ENCODE measurements at places on chromosomes 12 and 14.
A peak's percentile ranks its signal among the peaks of the same experiment; 100 is the strongest.

DNA sequence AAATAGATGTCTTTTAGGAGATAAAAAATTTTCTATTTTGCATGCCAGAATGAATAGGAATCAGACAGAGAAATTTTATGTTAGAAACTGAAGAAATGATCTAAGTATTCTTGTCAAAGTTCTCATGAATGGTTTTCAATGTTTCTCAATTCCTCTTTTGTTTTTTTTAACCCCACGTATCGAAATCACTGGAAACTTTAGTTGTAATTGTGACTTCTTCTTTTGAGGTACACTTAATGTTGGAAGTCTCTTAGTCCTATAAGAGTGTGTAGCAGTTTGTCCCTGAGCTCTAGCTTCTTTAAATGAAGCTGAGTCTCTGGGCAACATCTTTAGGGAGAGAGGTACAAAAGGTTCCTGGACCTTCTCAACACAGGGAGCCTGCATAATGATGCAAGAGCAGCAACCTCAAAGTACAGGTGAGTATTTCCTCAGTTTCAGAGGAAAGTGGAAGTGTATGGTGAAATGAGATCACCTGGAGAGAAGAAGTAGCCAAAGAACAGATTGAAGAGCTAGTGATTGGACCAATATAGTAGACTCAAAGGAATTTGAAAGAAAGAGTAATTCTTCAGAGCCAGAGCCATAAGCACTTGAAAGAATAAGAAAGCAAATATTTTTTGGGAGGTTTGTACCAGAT is at the start of gene CLEC6A:
CLEC6A (plus strand) TSS at position 236 of the 634 bp plus-strand sequence; CDS start at position 386, 150 bp downstream.
- DNase-seq: peak; percentile 78

DNA sequence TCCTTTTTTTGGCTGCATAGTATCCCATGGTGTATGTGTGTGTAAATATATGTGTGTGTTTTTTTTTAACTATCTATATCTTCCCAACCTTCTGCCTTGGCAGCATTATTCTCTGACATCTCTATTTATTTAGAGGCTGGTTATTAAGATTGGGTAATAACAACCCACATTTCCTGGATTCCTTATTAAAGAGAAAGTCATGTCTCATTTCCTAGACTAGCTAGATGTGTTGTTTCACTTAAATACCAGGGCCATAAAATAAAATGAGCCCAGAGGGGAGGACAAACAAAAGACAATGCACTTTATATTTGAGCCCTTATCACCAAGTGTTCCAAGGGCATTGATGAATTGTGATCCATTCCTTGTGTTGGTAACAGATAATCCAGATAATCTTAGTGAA is 169.1 kb downstream of the SLC5A8 start:
- no peak for DNase-seq

- DNase-seq: no peak
Measured at GRCh38 chr12:97229004-97229403, 233.6 kb upstream of the RMST start.

GRCh38 chr14:102248121-102248520 is 56.8 kb downstream of the MOK start:
- no peak for DNase-seq

DNA sequence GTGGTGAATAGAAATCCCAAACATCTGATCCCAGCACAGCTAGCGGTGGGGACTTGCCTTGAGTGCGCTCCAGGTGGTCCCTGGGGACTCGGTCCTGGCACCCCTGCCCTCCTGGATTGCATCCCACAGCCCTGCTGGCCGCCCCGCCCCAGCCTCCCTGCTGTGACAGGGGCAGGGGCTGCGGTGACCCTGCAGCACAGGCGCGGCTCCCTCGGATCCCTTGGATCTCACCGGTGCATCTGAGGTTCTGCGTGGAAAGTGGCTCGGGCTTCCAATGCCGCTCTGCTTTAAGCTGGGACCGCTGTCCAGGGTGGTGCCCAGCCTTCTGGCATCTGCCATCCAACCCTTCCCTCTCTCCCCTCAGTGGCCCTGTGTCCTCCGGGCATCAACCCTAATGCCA is 16.0 kb downstream of the ANKRD9 start:
- no peak for DNase-seq

DNA sequence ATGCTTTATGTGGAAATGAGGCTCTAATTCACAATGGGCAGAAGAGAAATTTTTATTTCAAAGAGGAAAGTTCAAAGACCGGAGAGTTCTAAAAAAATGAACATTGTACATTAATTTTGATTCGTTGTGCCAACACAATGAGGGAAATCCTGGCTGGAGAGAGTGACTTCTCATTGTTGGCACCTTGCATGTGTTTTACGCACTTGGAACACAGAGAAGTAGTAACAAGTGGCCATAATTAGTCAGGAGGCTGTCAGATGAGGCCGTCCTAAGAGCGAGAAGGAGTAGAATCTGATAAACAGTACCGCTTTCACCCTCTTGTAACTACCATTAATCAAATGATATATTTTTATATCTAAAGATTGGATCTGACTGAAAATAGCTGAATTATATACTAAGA is 6.9 kb downstream of the LMO3 start:
- DNase-seq: no peak

GRCh38 chr12:85765453-85765869 is 70.7 kb downstream of the RASSF9 start:
- no peak for DNase-seq

DNA sequence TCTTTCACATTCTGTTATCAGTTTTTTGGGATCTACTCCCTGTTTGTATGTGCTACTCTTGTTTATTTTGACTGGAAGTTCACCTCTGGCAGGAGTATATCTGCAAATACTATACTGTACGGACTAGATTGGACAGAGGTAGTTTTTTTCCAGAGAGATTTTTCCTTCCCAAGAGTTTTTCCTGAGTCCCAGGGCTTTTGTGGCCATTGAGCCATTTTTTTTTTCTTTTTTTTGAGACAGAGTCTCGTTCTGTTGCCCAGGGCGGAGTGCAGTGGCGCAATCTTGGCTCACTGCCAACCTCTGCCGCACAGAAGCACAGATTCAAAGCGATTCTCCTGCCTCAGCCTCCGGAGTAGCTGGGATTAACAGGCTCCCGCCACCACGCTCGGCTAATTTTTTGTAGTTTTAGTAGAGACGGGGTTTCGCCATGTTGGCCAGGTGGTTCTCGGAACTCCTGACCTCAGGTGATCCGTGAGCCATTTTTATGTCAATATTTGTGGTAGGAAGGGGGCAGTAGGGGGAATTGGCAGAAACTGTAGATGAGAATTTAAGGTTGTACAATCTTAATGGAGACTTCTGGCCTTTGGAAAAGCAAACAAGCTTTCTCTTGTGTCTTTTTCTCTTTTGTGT is 19.4 kb downstream of the KTN1 start:
- DNase-seq: peak; percentile 15

- DNase-seq: no peak
Measured at GRCh38 chr12:117441751-117442150, 80.3 kb upstream of the NOS1 start.

- DNase-seq: no peak
Measured at GRCh38 chr14:91523972-91524371, 13.9 kb upstream of the PPP4R3A start.

DNA sequence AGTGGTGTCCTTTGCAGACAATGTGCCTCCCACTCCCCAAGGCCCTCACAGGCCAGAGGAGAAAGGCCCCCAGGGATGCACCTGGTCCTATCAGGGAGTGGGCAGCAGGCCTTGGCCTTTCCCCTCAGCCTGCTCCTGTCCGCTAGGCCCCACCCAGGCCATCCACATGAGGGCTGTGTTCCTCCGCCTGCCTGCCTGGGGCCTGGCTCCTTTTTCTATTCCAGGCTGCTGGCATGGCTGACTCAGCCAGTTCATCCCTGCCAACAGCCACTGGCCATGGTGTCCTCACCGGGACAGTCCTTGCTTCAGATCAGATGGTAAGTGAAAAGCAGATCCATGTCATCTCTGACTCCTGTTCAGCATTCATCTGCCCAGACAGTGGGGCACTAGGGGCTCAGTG is 13.4 kb downstream of the ISM2 start:
- no peak for DNase-seq

DNA sequence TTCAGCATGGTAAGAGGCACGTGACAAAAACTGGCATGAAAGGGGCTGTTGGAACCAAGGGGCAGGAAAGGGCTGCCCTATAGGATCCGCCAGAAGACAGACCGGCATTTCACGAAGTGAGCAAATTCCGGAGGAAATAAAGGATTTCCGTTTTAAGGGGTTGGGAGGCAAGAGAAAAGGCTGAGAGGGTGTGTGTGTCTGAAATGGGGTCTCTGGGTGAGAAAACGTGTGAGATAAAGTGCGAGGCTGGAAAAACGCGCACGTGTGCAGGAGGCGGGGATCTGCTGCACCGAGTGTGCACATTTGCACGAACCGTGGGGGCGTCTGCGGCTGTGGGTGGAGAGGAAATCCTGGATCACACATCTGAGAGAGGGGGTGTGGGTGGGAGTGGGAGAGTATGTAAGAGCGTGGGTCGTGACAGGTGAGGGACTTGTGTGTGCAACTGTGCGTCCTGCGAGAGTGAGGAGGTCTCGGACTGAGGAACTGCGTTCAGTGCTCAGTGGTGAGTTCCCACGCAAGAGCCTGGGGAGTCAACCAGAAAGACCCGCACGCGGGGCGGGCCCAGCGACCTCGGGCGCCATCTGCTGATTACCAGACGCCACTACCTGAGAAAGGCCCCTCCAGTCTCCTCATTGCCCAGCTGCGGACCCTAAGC is 37.0 kb upstream of the P2RX7 start:
- DNase-seq: peak; percentile 66

DNA sequence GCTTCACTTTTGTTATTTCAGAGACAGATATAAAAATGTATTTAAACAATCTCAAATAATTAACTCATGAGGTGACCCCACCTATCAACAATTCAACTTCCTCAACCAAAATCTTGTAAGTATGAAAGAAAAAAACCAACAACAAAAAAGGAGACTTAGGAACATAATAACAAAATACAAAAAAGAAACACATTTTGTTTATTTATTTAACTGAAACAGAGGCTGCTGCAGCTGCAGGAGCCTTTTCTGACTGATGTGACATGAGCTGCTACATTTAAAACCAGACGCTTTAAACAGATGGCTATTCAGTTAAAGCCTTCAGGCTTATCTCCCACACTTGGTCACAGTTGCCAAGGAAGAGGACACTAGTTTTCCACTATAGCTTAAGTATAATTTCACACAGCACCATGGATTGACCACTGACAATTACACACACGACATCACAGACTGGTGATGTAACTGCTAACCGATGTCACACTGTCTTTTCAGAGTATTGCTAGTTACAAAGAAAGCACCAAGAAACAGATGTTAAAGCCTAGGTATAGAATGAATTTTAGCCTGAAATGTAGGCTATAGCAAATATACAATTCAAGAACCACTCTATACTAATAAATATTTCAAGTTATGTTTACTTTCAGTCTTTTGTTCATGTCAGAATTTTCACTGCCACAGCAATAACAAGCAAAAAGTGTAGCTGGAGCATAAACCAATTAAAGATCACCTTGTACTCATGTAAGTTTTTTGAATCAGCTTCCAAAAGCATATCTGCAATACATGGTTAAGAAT is 113.0 kb downstream of the MED13L start:
- DNase-seq: peak; percentile 52

DNA sequence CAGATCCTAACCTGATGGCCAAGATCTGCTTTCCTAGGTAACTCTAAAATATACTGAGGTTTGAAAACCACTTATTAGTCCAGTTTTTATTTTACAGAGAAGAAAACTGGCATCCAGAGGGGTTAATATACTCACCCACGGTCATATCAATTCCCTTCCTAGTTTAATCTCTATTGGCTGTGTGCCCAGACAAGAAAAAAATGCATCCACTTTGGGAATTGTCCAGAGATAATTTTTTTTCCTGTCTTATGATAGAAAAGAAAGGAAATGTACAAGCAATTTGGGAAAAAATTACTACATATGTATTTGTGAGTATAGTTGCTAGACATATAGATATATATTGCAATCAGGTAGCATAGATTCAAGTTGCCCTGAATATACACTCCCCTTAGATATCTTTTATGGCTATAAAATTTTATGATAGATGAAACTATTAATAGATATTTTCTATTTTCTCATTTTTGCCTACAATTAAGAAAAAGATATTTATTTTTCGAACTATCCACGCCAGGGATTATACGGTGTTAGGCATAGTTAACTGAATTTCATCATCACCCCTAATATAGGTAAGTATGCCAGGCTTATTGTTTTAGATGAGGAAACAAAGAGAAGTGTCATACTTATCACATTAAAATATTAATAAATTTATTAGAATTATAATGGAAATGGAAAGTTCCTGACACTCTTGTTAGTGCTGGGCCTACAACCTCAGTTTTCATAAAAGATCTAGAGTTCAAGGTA is 100.5 kb upstream of the SLC38A2 start:
- DNase-seq: no peak

GRCh38 chr14:47826809-47827208 is 151.4 kb upstream of the MDGA2 start:
- DNase-seq: no peak

DNA sequence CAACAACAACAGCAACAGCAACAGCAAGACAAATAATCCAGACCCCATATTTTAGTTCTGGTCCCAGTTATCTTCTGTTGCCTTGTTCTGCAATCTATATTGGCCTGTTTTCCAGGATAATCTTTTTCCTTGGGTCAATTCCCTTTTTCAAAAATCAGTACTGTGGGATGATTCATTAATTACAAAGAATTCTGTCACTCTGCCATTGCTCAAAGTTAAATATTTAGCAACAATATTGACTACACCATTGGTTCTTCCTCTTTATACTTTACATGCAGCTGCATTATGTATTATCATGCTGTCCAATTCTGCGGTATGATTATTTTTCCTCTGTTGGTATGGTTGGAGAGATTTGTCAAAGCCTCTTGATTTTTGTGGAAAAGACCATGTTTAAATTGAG is 10.1 kb upstream of the GALNT8 start:
- peak; percentile 71 for DNase-seq
